Stimulated activated CD4-positive, alpha-beta T cell treated with anti-CD3 and anti-CD28 coated beads, TNF-alpha, amount 100 ng/mL, for 48 hours (primary cell): ENCODE measurements at places on chromosomes 3 and 15.

DNA sequence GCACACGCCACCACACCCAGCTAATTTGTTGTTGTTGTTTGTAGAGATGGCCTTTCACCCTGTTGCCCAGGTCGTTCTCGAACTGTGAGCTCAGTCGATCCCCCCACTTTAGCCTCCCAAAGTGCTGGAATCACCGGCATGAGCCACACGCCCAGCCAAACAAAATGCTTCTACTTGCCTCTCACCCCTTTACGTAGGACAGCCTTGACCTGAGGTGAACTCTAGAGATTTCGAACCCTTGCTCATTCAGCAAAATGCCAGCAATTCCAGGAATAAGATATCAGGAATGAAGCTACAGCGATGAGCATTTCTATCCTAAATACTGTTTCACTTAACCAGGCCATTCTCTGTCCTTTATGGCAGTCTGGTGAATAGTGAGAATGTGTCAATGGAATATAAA is 135.0 kb downstream of the LRRK1 start:
- DNase-seq: no peak

DNA sequence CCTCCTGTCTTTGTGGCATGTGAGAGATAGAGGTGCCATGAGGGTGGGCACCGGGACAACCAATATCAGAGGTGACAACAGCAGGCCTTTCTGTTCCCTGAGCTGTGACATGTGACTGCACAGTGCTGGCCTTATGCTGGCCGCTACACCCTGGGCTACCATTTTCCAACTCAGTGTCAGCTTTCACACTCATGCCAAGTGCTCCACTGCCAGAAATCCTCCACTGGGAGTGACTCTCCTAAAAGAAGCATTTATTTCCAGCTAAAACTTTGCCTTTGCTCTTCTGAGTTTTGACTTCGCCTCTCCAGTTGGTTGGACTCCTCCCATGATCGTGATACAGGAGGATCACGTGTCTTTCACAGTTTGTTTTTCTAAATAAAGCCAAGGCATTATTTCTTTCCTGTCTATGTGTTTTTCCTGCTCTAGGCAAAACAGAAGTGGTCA is 31.4 kb downstream of the CA12 start:
- no peak for DNase-seq

GRCh38 chr3:2861920-2862319 is 248.3 kb downstream of the IL5RA start:
- DNase-seq: no peak

DNA sequence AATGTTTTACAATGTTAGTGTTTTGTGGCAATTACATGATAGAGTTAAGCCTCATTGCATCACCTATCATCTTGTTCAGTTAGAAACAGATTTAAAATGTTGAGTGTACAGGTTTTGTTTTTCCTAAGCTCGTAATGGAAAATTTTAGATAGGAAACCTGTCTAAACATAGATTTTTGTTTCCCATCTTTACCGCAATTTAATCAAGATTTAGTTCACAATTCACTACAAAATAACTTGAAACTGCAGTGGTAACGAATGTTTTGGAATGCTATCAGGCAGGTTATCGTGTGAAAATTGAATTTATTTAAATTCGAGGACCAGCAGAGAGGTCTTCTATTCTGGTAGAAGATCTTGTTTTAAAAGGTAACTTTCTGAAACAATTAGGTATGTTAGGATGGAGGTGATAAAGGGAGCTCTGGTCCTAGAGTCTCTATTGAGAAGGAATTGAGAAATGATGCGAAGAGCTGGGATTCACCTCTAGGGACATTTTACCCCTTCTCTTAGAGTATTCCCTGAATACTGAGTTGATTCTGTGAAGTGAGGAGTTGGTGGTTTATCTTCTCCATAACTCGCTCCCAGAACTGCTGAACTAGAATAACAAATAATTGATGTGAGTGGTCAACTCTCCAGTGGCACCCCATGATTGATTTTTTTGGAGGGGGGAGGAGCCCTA is 1.4 kb downstream of the DOCK3 start:
- DNase-seq: no peak

DNA sequence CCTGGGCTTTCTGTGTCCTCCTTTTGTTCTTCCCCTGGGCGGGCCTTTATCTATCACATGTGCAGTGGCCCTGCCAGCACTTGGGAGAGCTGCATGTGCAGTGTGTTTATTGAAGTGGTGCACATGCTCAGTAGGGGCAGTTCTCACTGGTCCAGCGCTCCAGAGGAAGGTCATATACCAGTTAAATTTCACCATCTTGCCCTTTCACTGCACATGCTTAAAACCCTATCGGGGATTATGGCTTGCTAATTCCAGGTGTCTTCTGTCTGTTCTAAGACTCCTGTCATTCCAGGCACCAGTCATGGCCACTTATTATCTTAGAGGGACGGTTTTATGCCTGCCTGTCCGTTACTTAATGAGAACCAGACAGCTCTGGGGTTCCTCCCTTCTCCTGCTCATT is 52.2 kb downstream of the ROPN1B start:
- no peak for DNase-seq

GRCh38 chr3:108114423-108115065 is 23.7 kb upstream of the CD47 start:
- no peak for DNase-seq

GRCh38 chr3:45017821-45018220 is 8.3 kb upstream of the CLEC3B start:
- no peak for DNase-seq
